Purkinje cell (primary cell): ENCODE measurements at places on chromosomes 6 and 20. TPM values are rescaled to one million over a fixed set of nuclear protein-coding genes. Genes with fewer than 3 reads are reported as not detected.

The GLP1R gene
- polyA plus RNA-seq: not detected in 2 replicates

The FITM2 gene
- polyA plus RNA-seq: 7.6 and 8.4 TPM in 2 replicates

The SLC2A10 gene
- polyA plus RNA-seq: 0.28 TPM in 1 of 2 replicates, not detected in the other

The SEC23B gene
- polyA plus RNA-seq: 27.5 and 34.9 TPM in 2 replicates

The CST7 gene
- polyA plus RNA-seq: not detected in 2 replicates

The KCNG1 gene
- polyA plus RNA-seq: 0.93 TPM in 1 of 2 replicates, not detected in the other

The LY6G6F gene
- not detected in 2 replicates for polyA plus RNA-seq

The PRR18 gene
- 0.15 and 0.26 TPM in 2 replicates for polyA plus RNA-seq

The ECT2L gene
- polyA plus RNA-seq: 0.31 TPM in 1 of 2 replicates, not detected in the other

The CD24 gene
- 0.32 and 2.5 TPM in 2 replicates for polyA plus RNA-seq

The EYA4 gene
- not detected in 2 replicates for polyA plus RNA-seq

The EYS gene
- polyA plus RNA-seq: 0.56 and 0.91 TPM in 2 replicates

The IPCEF1 gene
- polyA plus RNA-seq: 0.80 and 8.5 TPM in 2 replicates

The TRMT6 gene
- 16.7 and 18.6 TPM in 2 replicates for polyA plus RNA-seq

The SALL4 gene
- not detected in 2 replicates for polyA plus RNA-seq

The GHRH gene
- polyA plus RNA-seq: not detected in 2 replicates

The JAG1 gene
- 1.1 and 2.2 TPM in 2 replicates for polyA plus RNA-seq

The C6orf120 gene
- polyA plus RNA-seq: 41.2 and 42.3 TPM in 2 replicates

The POM121L2 gene
- not detected in 2 replicates for polyA plus RNA-seq

The ANKRD66 gene
- not detected in 2 replicates for polyA plus RNA-seq

The TLDC2 gene
- not detected in 2 replicates for polyA plus RNA-seq

The SLC4A11 gene
- 0.34 and 1.2 TPM in 2 replicates for polyA plus RNA-seq

The SLC13A3 gene
- 0.78 and 2.6 TPM in 2 replicates for polyA plus RNA-seq

The NEDD9 gene
- 0.70 and 0.97 TPM in 2 replicates for polyA plus RNA-seq

The TAGAP gene
- polyA plus RNA-seq: 0.39 TPM in 1 of 2 replicates, not detected in the other

The PDYN gene
- polyA plus RNA-seq: 0.82 TPM in 1 of 2 replicates, not detected in the other

The HDGFL1 gene
- not detected in 2 replicates for polyA plus RNA-seq

The RCAN2 gene
- polyA plus RNA-seq: 92.0 and 111 TPM in 2 replicates

The GRIK2 gene
- 12.0 and 15.1 TPM in 2 replicates for polyA plus RNA-seq

The PPP1R3G gene
- 0.10 and 0.55 TPM in 2 replicates for polyA plus RNA-seq

The RHAG gene
- polyA plus RNA-seq: not detected in 2 replicates

The SLC22A7 gene
- 0.63 TPM in 1 of 2 replicates, not detected in the other for polyA plus RNA-seq

The RFX6 gene
- polyA plus RNA-seq: not detected in 2 replicates

The SCRT2 gene
- polyA plus RNA-seq: 0.36 TPM in 1 of 2 replicates, not detected in the other

The ESR1 gene
- 0.64 and 0.95 TPM in 2 replicates for polyA plus RNA-seq

The PCK1 gene
- polyA plus RNA-seq: not detected in 2 replicates

The DACT2 gene
- polyA plus RNA-seq: not detected in 2 replicates

The FOXC1 gene
- polyA plus RNA-seq: 0.11 TPM in 1 of 2 replicates, not detected in the other

The SPDEF gene
- not detected in 2 replicates for polyA plus RNA-seq

The VGLL2 gene
- not detected in 2 replicates for polyA plus RNA-seq

The BPIFB1 gene
- not detected in 2 replicates for polyA plus RNA-seq

The BFSP1 gene
- 0.38 and 2.1 TPM in 2 replicates for polyA plus RNA-seq
